ENCODE measurements at places on chromosomes 2 and 18.
A peak's percentile ranks its signal among the peaks of the same experiment; 100 is the strongest.

- DNase-seq: no peak
Measured at GRCh38 chr2:85501248-85501647, 37.7 kb upstream of the MAT2A start.

- no peak for DNase-seq
Measured at GRCh38 chr2:96180521-96180920, 28.1 kb downstream of the STARD7 start.

DNA sequence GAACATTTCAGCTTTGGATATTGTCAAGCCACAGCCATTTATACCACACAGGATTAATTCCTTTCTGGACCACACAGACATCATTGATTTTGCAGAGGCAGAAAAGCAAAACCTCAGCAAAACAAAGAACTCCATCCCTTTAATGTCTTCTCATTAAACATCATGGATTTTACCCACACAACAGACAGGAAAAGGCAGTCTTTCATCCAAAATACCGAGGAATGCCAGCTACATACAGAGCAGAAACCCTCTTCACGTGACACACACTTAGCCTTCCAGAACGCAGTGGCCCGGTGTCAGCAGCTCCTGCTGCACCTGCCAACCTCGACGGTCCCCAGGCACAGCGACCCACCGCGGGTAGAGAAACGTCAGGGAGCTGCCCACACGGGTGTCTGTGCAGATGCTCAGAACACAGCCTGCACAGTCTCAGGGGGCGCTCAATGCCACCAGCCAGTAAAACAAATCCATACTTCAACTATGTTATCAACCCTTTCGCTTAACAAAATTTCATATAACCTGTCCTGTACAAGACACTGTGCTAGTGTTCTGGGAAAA, 304.5 kb downstream of the EIPR1 start:
- no peak for DNase-seq

DNA sequence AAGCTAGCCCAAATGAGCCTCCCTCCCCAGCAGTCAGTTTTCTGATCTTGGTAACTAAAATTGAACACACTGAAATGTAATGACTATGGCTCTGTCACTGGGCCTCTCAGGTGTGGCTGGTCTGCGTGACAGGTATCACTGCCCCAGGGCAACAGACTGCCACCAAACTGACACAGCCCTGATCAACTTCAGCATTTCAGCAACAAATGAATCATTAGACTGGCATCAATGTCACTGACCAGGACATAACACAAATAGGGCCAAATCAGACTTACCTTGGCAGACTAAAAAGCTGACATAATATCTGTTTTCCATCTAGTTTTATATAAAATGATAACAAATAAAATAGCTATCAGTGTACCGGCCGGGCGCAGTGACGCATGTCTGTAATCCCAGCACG, 290.8 kb upstream of the CHAC2 start:
- DNase-seq: no peak

GRCh38 chr2:35080231-35080910, 1275.2 kb upstream of the CRIM1 start:
- DNase-seq: no peak

- no peak for DNase-seq
Measured at GRCh38 chr2:240514631-240515030, 43.2 kb downstream of the ANKMY1 start.

GRCh38 chr2:177052471-177052870, 160.1 kb upstream of the HNRNPA3 start:
- DNase-seq: no peak

GRCh38 chr2:10811517-10811916, 1.1 kb downstream of the PDIA6 start:
- DNase-seq: no peak

GRCh38 chr18:55743736-55744135, 155.7 kb upstream of the TCF4 start:
- no peak for DNase-seq

GRCh38 chr2:152387041-152387440, 52.1 kb downstream of the FMNL2 start:
- DNase-seq: no peak

DNA sequence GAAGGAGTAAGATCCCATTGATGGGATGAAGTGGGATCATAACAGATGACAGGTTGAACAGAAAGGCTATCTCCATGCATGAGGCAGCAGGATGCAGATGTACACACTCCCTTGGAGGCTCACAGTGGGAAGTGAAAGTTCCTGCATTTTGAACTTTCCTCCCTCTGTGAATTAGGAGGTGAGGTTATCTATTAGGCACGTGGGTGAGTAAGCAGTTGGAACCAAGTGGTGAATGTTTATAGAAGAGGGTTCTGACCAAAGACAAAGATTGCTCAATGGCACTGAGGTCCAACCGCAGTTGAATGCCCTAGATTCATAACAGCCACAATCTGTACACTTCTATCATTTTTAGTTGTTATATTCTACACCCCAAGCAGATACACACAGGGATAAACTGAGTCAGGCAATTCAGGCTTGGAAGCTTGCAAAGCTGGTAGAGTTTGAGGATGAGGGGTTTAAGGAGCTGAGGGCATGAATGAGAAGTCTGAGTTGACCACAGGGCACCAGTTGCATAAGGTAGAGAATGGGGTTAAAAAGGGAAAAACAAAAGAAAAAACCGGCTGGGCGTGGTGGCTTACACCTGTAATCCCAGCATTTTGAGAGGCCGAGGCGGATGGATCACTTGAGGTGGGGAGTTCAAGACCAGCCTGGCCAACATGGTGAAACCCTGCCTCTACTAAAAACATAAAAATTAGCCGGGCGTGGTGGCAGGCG, 7.1 kb upstream of the KCMF1 start:
- no peak for DNase-seq

GRCh38 chr2:104408266-104408665, 445.6 kb upstream of the POU3F3 start:
- no peak for DNase-seq

DNA sequence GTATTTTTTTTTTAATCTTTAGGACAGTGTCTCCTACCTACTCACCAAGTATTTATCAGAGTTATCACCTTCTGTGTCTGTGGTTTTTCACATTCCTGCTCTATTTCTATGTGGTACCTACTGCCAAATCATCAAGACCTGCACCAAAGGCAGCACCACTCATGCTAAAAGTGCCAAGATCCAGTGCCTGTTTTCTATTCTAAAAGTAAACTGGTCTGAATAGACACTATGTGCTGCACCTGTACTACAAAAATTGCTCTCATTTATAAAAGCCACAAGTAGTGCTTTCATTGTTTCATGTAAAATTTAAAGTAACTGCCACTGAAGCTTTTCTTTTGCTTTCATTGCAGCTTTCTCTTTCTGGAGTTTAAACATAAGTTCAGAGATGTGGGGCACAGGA, 103.9 kb upstream of the GULP1 start:
- DNase-seq: no peak

DNA sequence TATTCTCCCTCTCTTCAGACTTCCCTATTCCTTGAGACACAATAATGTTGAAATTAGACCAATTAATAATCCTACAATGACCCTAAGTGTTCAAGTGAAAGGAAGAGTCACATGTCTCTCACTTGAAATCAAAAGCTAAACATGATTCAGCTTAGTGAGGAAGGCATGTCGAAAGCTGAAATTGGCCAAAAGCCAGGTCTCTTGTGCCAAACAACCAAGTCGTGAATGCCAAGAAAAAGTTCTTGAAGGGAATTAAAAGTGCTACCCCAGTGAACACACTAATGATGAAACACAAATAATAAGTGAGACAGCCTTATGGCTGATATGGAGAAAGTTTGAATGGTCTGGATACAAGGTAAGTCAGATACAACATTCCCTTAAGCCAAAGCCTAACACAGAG, 115.4 kb downstream of the PXDN start:
- no peak for DNase-seq

GRCh38 chr2:59830601-59831000, 722.9 kb downstream of the BCL11A start:
- DNase-seq: no peak

GRCh38 chr2:127479219-127479825, 47.0 kb downstream of the IWS1 start:
- no peak for DNase-seq

GRCh38 chr2:186576614-186577013, 13.2 kb upstream of the ITGAV start:
- DNase-seq: no peak

- DNase-seq: no peak
Measured at GRCh38 chr2:134247679-134248078, 6.2 kb upstream of the MGAT5 start.

GRCh38 chr2:152292991-152293390, 42.0 kb upstream of the FMNL2 start:
- no peak for DNase-seq

DNA sequence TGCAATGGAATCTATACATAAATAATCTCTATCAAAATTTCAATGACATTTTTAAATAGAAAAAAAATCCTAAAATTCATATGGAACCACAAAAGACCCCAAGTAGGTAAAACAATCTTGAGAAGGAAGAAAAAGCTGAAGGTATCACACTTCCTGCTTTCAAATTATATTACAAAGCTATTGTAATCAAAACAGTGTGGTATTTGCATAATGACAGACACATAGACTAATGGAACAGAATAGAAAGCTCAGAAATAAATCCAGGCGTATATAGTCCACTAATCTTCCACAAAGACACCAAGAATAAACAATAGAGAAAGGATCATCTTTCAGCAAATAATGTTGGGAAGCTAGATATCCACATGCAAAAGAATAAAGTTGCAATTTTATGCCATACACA, 699.8 kb upstream of the ID2 start:
- DNase-seq: no peak

- no peak for DNase-seq
Measured at GRCh38 chr2:215377283-215377682, 58.6 kb downstream of the FN1 start.

- no peak for DNase-seq
Measured at GRCh38 chr18:78739882-78740677, 239.5 kb upstream of the SALL3 start.

- no peak for DNase-seq
Measured at GRCh38 chr2:68698567-68699377, 35.8 kb upstream of the ARHGAP25 start.

DNA sequence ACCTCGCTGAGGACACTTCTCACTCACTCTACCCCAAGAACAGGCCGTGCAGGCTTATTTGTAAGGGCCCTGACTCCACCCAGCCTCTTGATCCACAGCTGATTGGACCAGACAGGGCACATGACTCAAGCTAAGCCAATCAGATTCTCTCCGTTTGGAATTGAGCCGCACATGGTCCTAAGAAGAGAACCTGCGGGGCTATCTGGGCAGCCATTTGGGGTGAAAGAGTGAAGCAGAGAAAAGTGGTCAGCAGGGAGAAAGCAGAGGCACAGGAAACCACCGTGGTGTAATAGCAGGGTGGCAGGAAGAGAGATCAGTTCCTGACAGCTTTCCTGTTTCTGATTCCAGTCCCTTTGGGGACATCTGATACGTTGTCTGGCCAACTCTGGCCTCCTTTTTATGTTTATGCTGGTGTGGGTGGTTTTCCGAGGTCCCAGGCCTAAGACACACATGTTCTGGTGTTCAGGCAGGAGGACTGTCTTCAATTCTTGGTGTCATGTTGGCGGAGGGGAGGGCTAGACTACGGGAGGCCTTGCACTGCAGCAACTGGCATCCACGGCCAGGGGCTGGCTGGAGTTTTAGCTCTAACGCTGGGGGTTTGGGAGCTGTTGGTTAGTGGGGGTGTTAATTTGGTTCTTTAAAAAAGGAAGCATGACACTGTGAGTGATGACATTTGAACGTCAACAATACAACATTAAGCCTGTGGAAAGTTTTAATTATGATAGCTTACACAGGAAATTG, 26.1 kb upstream of the SPTBN1 start:
- DNase-seq: no peak

DNA sequence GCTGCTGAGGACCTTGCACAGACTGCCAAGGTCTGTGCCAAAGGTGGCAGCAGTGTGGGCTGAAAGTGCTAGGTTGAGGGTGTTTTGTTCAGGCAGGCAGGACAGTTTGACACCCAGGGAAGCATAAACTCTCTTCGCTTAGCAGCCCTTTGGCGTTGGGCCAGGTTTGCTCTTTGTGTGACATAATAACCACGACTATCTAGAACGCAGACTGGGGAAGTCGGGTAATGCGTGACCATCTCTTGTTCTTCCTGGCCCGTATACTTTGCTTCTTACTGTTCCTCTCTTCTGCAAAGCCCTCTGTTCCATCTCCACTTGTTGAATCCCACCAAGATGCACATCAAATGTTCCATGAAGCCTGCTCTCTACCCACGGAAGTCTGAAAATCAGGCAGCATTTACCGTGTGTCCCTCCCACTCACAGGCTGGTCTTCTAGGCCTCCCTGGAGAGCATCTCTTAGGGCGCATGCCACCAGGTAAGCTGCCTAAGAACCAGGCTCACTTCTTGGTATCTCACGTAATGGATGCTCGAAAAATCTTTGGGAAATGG, 96.7 kb upstream of the LMAN1 start:
- DNase-seq: no peak

- DNase-seq: peak; percentile 61
Measured at GRCh38 chr2:43225093-43225787, 1.2 kb downstream of the ZFP36L2 start.

DNA sequence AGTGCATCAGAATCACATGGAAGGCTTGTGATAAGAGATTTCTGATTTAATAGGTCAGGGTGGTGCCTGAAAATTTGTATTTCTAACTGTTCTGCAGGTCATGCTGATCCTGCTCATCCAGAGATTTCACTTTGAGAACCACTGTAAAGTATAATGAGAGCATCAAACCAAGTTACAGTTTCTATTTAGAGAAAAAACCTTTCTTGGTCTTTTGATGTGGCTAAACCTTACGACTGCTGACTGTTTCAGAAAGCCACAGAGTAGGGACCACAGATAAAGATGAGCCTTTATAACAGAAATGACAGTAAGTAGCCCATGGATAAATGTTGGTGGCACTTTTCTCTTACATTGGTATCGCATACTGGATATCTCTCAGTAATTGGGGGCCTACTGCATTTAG, 109.4 kb upstream of the FANCL start:
- no peak for DNase-seq

GRCh38 chr2:43221124-43221762, 5.2 kb downstream of the ZFP36L2 start:
- DNase-seq: no peak

GRCh38 chr2:48287976-48288375, 242.0 kb upstream of the STON1 start:
- no peak for DNase-seq

GRCh38 chr2:216571178-216571908, 61.9 kb upstream of the IGFBP2 start:
- DNase-seq: no peak

Data from stimulated activated naive CD4-positive, alpha-beta T cell treated with Interleukin-2 at 50 U/mL for 16 hours (primary cell).